ENCODE measurements at places on chromosomes 1 and 21.

- DNase-seq, result no peak
Observed at GRCh38 chr1:232428786-232429530, 201.0 kb downstream of the SIPA1L2 start.

GRCh38 chr1:77370583-77371306, 88.9 kb downstream of the AK5 start:
- DNase-seq, result no peak

DNA sequence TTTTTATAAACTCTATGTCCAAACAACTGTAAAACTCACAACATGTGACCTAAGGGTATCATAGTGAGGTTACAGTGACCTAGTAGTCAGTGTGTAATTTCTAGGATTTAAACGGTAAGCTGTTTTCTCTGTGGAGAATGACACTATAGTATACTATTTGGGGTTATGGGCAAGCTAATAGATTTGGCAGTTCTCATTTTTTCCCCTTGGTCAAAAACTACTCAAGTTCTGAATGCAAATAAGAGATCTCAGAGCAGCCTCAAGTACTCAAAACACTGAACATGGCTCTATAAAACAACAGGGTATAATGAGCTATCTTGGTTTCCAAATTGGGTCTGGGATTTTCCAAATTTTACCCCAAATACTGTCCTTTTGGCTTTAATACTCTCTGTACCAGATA, 88.5 kb upstream of the HMCN1 start:
- DNase-seq, result no peak

DNA sequence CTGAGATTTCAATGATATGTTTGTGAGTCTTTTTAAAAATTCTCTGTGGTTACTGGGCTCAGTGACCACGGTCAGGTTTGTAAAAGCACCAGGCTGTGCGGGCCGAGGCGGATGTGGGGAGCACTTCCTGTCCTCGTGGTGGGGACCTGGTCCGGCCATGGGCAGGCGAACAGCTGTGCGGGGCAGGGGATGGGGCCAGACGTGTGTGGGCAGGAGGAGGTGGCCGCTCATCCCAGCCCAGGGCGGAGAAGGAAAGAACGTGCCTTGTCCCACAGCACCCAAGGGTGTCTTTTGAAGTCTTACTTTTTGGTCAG, 5.2 kb upstream of the OXCT2 start:
- no peak for DNase-seq

- no peak for DNase-seq
Observed at GRCh38 chr21:37208741-37209225, 58.4 kb downstream of the VPS26C start.
